T-cell (primary cell): ENCODE measurements at places on chromosomes 7 and 10. TPM values are rescaled to one million over a fixed set of nuclear protein-coding genes. Genes with fewer than 3 reads are reported as not detected.

- H3K27ac ChIP-seq = no peak overlapping the region
- no peaks in the 10 kb centered on the region for H3K4me1 ChIP-seq
- no peak for DNase-seq
- H3K27me3 ChIP-seq = peaks cover 7% of the 10 kb centered on the region
Observed at GRCh38 chr10:49767752-49768151, 5.6 kb upstream of the OGDHL start.

ADAM12 gene
- 2.2 TPM for total RNA-seq

PON3 gene
- total RNA-seq = not detected

NOC3L gene
- total RNA-seq = 20.6 TPM
